ENCODE measurements at places on chromosomes 6 and 20. TPM values are rescaled to one million over a fixed set of nuclear protein-coding genes. Genes with fewer than 3 reads are reported as not detected.

Gene SIRPB1
- total RNA-seq, result 0.17 TPM

Gene FYN
- 59.3 TPM for total RNA-seq

Gene C20orf144
- total RNA-seq, result under 0.01 TPM

Gene CGA
- total RNA-seq, result not detected

Gene XKR7
- total RNA-seq, result not detected

Gene GLP1R
- not detected for total RNA-seq

Gene NOX3
- total RNA-seq, result not detected

Gene GHRH
- not detected for total RNA-seq

Gene ULBP3
- 6.2 TPM for total RNA-seq

Gene MAFB
- total RNA-seq, result 7.7 TPM

Gene STMND1
- not detected for total RNA-seq

Gene TASP1
- total RNA-seq, result 6.3 TPM

Gene PABPC1L
- 11.9 TPM for total RNA-seq

Gene BMP2
- total RNA-seq, result 15.9 TPM

Gene TENT5A
- total RNA-seq, result 24.9 TPM

Gene MCHR2
- not detected for total RNA-seq

Gene CAP2
- total RNA-seq, result 8.6 TPM

Gene DNAH8
- under 0.01 TPM for total RNA-seq

Data from fibroblast of lung (primary cell).